ENCODE measurements at places on chromosomes 5 and 9.

DNA sequence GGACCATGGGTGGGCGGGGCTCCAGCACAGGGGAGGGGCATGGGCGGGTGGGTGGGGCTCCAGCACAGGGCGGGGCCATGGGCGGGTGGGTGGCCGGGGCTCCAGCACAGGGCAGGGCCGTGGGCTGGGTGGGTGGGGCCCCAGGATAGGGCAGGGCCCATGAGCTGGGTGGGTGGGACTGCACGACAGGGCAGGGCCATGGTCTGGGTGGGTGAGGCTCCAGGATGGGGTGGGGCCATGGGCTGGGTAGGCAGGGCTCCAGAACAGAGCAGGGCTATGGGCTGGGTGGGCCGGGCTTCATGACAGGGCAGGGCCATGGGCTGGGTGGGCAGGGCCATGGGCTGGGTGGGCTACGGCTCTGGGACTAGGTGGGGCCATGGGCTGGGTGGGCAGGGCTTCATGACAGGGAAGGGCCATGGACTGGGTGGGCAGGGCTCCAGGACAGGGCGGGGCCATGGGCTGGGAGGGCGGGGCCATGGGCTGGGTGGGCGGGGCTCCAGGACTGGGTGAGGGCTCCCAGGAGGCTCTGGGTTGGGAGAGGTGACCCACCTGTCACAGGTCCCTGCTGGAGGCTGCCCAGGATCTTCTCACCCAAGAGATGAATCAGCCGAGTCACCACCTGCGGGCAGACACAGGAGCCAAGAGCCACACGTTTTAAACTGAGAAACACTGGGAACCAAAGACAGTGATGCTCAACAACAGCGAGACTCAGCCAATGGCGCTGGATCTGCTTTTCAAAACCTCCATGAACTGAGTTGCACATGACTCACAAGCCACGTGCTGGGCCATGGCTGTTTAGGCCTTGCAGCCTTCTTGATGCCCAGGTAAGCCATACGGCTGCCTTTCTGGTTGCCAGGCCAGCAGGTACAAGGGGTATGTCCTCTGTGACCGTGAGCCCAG lies 33.6 kb upstream of the NSMF start:
- DNase-seq = no peak

GRCh38 chr5:135398160-135398854 lies 724 bp downstream of the MACROH2A1 start:
- no peak for DNase-seq

DNA sequence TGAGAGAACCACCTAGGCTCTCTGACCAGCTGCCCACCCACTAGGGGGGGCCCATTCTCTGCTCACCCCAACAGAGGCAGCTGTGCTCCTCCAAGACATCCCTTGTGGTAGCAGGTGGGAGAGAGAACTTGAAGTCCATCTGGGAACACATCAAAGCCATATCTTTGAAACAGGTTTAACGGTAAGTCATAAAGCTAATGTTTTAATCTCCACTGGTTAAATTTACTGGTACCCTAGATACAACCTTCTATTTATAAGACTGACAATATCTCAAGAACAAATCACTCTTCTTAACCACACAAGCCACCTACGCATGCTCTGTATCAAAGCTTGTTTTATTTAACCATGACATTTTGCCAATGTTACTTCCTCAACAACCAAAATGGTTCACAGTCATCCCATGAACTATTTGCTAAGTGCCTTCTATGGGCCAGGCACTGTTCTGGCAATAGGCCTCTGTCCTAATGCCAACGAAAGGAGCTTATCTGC lies 20.4 kb downstream of the AUH start:
- DNase-seq = no peak

- DNase-seq = no peak
Observed at GRCh38 chr5:142941245-142941644, 171.1 kb downstream of the ARHGAP26 start.

DNA sequence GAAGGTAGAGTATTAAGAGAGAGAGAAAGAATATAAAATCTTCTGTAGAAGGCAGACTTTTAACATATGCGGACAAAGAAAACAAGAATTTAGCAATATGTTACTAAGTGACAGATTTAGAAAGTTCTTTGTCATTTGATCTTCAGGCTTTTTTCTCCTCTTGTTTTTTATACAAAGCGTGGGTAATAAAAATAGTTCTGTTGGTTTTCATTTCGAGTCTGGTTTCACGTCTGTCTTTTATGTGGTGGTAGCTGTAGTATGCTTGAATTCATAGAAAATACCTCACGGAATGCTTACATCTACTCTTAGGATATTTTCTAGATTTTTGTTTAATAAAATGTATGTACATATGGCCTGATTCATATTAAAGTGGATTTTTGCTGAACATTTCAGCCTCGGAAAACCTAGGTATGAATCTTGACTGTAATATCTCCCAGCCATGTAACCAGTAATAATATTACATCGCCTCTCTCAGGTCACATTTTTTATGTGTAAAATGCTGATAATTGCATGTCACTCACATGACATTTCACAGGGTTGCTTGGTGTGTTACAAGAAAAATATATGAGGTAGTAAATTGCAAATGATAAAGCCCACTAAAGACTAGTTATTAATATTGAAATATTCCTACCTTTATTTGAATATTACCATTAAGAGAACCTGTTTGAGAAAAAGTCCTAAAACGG lies 72.5 kb upstream of the TAF11L2 start:
- DNase-seq = no peak

Data from hypothalamus (tissue), 51 donors.